ENCODE measurements at places on chromosomes 1 and 21.
A peak's percentile ranks its signal among the peaks of the same experiment; 100 is the strongest.

DNA sequence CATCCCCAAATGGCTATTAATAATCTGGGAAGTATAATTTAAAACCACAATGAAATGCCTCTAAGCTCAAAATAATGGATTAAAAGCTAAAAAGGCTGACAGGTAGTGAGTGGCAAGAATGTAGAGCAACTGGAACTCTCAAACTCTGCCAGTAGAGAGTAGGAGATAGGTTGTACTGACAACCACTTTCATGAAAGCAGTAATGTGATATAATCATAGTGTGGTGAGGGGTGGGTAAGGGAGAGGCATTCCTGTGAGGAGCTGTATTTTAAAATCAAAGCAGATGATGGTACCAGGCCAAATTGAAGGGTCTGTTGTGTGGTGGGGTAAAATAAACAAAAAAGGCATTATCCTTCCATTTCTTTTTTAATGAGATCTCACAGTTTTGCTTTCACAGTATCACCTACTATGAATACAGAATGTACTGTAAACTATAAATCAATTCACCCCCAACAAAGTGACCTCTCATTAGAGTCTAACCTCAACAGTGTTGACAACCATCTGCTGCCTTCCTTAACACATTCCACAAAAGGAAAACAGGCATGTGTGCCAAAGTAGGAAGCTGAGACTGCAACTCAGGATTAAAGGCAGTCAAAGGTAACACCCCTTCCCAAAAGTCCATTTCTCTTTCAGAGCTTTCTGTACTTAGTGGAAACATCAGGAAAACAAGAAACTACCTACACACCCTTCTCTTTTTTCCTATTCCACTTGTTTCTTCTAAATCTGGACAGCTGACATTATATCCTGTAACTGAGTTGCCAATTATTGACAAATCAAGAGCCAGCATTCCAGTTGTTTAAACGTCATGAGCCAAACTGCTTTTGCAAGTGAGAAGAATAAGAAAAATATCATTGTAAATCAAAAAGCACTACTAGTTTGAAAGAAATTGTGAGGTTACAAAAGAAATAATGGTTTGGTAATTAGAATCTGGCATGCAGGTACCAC is 130.8 kb downstream of the FAF1 start:
- no peak for DNase-seq

- DNase-seq = no peak
These were observed at the start of gene EDN2 for GRCh38 chr1:41484402-41485241. Gene EDN2, minus strand, starts transcription at chr1:41484683. Its CDS starts 82 bp downstream, at chr1:41484601.

- no peak for DNase-seq
These were observed 103.0 kb downstream of the GREM2 start for GRCh38 chr1:240508950-240509349.

DNA sequence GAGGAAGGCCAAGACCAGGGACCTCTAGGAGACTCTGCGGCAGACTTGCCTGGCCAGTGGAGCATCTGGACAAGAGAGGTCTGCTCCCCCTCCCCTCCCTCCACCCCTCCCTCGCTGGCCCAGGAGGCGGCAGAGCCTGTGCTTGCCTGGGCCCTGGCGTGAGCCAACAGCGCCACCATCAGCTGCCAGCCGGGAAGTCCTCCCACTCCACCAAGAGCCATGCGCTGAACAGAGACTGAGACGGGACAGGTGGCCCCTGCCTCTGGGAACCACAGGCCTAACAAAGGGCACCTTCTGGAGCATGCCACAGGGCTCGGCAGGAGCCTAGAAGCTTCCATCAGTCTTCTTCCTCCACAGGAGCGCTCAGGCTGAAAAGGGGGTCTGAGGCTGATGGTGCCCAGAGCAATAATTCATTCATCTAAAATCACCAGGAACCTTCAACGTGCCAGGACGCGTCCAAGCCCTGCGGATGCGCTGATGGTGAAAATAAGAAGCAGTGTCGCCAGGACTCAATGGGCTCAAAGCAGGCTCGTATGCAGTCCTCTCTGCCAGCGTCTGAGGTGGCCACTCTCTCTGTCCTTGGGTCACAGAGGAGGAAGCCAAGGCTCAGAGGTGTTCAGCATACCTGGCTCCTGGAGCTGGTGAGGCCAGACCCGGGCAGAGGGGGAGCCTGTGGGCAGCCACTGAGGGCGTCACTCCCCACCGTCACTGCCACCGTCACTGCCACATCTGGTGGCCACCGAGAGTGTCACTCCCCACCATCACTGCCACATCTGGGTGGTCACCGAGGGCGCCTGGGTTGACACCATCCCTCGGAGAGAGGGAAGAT is 161.2 kb downstream of the NPHP4 start:
- no peak for DNase-seq

GRCh38 chr1:35567947-35568558 is 5.1 kb upstream of the TFAP2E start:
- DNase-seq = no peak

GRCh38 chr1:107633596-107633995 is 331.4 kb downstream of the VAV3 start:
- no peak for DNase-seq

- peak; percentile 60 for DNase-seq
These were observed 921 bp upstream of the MIB2 start for GRCh38 chr1:1614204-1614953.

GRCh38 chr1:183227422-183228346 is 41.6 kb downstream of the LAMC2 start:
- peak; percentile 19 for DNase-seq

- peak; percentile 64 for DNase-seq
These were observed 40.1 kb downstream of the PTPRC start for GRCh38 chr1:198678901-198679329.

DNA sequence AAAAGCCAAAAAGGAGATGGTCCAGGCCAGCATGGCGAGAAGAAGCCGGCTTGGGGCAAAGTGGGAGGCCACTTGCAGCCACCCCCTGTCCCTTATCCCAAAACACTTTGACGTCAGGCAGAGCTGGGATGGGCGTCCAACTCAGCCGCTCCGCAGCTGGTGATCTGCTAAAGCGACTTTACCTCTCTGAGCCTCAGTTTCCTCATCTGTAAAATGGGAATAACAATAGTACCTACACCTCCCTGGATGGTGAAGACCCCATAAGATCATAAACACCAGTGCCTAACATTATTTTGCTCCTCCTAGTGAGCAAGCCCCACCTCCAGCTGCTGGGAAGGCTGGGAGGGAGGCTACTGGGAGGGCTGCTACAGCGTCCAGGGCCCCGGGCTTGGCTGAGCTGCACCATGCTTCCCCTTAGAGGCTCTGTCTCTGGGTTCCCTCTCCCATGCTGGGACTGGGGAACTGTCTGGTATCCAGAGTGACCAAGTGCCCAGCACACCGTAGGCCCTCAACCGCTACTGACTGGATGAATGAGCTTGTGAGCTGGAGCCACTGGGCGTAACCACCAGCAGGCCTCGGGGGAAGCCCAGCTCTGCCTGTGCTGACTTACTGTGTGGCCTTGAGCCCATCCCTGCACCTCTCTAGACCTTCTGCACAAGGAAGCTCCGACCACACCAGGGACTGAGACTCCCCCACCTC is 18.3 kb downstream of the IFFO2 start:
- DNase-seq = no peak

- no peak for DNase-seq
These were observed 10.0 kb upstream of the RPE65 start for GRCh38 chr1:68459796-68460195.

DNA sequence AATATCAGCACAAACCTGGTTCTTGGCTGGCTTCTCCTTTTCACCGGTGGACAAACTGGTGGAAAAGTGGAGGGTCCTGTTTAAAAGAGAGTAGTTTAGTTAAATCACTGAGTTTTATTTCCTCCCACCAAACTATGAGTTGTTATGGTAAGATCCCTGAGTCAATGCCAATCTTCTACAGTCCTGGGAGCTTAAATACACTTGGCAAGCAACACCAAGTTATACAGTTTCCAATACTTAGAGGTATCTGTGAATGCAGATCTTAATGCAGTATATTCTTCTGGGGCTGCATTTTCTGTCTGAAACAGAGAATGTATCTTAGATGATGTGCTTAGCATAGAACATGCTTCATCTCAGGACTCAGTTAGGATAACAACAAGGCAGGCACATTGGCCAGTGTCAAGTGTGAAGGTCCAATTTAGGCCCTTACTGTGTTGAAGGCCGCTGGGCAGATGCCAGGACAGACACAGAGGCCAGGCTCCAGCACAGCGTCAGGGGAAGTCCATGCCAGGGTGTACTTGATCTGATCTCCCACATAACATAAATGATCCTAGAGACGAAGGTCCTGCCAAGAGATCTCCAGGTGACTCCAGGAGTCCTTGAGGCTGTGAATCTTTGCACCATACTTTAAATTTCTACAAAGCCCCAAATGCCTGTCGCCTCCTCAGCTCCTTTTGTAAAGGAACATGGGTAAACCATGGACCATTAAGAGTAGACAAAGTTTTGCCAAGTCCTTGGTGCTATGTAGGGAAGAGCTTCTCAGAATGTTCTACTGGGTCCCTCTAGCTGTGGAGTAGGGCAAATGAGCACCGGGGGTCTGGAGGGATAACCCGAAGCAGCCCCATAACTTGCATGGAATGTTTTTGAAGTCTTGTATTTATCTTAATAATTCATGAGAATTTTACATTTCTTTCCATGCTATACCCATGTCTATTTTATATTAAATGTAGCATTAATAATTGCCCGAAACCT is 76.8 kb downstream of the KCNJ15 start:
- no peak for DNase-seq

GRCh38 chr1:110056776-110057175 is 13.7 kb downstream of the ALX3 start:
- no peak for DNase-seq

DNA sequence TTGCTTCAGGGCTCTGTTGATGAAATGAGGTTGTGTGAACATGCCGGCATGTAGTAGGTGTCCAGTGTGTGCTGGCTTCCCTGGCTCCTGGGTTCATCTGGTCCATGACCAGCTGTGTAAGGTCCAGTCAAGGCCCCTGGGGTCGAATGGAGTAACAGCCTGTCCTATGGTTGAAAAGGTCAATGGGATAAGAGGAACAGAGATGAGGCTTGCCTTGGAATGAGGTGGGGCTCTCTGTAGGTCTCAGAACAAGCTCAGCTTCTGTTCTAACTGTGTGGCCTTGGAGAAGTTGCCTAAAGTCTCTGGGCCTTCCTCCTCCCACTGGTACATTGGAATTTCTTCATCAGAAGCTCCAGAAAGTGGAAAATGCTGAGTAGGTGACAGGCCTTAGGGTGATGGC is 26.6 kb downstream of the RPS6KA1 start:
- DNase-seq = no peak

DNA sequence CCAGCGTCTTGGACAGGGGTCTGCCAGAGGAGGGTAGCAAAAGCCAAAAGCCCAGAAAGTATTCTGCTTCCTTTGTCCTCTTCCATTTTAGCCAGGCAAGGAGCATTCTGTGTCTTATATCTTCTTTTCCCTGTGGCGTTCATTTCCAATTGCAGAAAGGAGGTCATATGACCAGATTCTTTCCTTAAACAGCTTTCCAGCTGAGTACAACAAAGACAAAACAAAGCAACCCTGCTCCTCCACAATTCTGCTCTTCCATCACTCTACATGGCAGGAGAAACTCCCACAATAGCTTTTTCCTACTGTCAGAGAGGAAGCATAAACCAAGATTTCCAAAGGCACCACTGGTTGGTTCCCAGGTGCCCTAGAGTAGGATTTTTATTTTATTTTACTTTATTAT is 19.7 kb downstream of the ENSA start:
- DNase-seq = no peak

- DNase-seq = no peak
These were observed 682.4 kb upstream of the TPTE start for GRCh38 chr21:9838738-9839642.

GRCh38 chr21:32757804-32758203 is 13.8 kb downstream of the PAXBP1 start:
- DNase-seq = no peak

- DNase-seq = peak; percentile 2
These were observed 941 bp downstream of the ELAVL4 start for GRCh38 chr1:50109647-50110075.

- peak; percentile 45 for DNase-seq
These were observed 291.2 kb downstream of the PTPRC start for GRCh38 chr1:198929961-198930599.

DNA sequence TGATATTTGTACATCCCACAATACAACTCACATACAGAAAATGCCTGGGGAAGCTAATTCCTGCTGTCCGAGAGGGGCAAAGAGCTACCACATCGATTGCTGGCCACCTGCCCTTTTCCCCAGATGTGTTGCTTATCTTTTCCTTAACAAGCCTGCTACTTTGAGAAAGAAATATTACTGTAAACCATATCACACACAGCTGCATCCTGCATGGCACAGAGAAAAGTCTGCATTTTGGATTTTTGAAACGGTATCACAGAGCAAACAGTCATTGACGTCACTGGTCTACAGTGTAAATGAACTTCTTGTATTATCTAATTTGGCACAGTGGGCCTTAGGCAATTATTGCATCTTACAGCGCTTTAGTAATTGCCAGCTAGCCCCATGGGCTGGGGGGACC is 164.7 kb downstream of the CLIC6 start:
- no peak for DNase-seq

- peak; percentile 42 for DNase-seq
These were observed 9.6 kb downstream of the P3H1 start for GRCh38 chr1:42756956-42757891.

- DNase-seq = no peak
These were observed 32.9 kb downstream of the PBX1 start for GRCh38 chr1:164591858-164592257.

- DNase-seq = no peak
These were observed 172.7 kb downstream of the CRB1 start for GRCh38 chr1:197440715-197441114.

DNA sequence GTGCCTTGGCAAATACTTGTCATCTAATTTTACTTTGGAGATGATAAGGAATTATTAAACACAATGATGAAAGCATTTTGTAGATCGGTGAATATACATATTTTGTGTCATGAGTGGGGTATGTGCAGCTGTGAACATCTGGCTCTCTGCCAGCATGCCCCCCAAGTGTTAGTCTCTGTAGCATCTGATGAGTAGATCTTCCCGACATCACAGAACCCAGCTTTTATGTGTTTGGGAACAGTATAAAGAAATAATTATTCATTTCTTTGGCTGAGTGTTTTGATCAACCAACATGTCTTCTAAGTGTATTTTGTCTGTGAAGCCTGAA is 4.5 kb upstream of the CTNNBIP1 start:
- DNase-seq = no peak

DNA sequence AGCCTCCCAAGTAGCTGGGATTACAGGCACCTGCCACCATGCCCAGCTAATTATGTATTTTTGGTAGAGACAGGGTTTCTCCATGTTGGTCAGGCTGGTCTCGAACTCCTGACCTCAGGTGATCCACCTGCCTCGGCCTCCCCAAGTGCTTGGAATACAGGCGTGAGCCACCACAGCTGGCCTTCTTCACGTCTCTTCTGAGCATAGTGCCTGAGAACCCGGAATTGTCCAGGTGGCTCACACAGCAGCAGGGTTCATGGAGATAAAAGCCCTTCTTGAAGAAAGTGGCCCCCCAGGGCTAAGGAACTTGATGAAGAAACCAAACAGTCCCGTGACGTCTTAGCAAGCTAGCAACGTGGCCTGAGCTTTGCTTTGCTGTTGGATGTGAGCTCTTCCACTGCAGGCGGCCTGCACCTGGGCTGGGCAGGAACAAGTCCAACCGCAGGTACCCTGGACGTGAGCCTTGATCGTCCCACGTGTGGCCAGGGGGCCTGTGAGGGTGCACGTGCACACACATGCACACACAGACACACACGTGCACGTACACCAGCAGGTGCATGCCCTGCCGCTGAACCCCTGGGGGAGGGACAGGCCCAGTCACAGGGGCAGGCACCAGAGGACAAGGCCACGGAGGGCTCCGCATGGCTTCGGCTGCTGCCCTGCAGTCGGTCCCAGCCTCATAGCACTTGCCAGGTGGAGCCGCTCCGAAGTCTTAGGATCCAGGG is 23.4 kb upstream of the TRAPPC10 start:
- DNase-seq = no peak

Measured in CD4-positive, alpha-beta T cell treated with Interferon alpha-2 for 1 hour (primary cell).